ENCODE measurements at places on chromosomes 7 and 10.
A peak's percentile ranks its signal among the peaks of the same experiment; 100 is the strongest.

DNA sequence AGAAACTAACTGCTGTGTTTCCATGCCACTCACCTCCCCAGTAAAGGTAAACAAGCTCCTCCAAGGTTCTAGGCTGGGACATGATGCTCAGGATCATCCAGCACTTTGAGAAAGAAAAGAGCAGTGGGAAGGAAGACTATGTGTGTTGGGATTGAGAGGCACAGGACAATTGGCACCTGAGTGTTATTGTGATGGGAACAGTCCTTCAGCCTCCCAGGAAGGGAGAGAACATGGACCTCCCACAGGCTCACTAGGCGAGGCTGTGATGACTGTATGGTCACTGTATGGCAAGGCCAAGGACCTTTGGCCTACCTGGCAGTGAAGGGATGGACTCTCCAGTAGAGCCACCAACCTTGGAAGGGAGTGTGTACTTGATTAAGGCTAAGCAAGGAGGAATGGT is 123.2 kb upstream of the UNC5B start:
- no peak for DNase-seq

DNA sequence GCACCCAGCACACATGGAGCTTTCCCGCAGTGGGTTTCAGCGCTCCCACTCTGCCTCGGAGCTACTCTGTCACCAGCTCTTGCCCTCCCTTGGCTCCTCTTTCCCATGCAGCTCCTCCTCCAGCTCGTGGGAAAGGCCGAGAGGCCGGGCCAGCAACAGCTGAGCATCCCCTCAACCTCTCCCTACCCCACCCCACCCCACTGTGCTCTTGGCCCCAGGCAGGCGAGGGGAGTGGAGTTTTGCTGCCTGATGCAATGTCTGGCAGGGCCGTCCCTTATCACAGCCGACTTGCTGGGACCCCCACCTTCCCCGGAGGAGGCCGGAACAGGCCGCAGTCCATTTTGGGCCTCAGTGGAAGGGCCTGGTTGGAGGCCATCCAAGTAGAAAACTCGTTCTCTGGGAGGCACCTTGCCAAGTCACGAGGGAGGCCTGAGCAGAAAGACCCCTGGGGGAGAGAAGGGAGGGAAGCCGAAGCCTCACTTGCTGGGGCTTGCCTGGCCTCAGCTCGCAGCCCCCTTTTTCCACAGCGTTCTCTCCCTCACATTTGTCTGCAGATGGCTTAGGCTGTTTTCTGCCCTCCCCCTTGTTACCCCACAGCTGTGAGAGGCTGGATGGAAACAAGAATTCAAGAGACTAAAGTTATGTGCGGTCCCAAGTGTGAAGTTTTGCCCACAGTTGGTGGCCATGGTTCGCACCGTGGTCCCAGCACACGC is 35.3 kb downstream of the CHST3 start:
- DNase-seq = no peak

- no peak for DNase-seq
Measured at GRCh38 chr7:27071622-27072390, 24.0 kb downstream of the HOXA1 start.

DNA sequence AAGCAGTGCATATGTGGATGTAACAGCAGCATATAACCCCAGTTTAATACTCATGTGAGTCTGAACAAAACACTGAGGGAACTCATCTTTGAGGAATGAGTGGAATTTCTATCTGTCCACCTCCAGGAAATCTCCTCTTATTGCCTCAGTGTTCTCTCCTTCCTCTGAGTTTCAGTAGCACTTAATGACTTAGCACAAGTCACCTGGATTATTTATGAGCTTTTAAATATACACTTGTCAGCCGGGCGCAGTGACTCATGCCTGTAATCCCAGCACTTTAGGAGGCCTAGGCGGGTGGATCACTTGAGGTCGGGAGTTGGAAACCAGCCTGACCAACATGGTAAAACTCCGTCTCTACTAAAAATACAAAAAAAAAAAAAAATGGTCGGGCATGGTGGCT is 4.3 kb downstream of the LRRC20 start:
- no peak for DNase-seq

GRCh38 chr7:16210171-16210570 is 211.2 kb downstream of the CRPPA start:
- no peak for DNase-seq

DNA sequence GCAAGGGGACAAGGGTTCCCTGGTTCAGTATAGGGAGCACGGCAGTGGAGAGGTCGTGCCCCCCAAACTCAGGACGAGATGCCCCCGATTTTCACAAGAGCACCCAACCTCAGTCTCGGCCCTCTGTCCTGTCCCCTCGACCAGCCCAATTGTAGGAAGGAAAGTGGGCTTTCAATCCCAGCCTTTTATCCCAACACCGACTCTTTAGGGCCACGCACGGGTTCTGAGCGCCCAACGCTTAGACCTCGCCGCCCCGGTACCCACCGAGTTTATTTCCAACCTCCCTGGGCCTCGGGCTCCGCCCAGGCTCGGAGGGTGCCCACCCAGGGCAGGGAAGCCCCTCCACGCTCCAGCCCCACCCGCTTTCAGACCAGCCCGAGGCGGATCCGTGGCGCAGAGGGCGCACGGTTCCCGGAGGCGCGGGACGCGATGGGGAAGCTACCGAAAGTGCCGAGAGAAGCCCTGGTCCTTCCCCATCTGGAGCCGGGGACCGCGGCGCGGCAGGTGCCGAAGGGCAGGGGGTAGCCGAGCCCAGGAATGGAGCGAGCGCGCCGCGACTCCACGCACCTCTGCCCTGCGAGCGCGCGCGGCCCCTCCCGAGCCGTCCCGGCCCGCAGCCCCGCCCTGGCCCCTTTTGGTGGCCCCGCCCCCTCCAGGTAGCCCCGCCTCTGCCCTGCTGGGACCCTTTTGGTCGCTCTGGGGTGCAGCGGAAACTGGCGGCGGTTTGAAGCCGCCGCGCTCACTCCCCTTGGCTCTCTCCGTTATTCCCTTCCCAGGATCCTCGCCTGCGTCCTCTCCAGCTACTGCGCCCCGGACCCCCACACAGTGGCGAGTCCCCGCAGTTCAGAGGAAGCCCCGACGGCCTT is 20.4 kb downstream of the GRID2IP start:
- DNase-seq = peak; percentile 48

DNA sequence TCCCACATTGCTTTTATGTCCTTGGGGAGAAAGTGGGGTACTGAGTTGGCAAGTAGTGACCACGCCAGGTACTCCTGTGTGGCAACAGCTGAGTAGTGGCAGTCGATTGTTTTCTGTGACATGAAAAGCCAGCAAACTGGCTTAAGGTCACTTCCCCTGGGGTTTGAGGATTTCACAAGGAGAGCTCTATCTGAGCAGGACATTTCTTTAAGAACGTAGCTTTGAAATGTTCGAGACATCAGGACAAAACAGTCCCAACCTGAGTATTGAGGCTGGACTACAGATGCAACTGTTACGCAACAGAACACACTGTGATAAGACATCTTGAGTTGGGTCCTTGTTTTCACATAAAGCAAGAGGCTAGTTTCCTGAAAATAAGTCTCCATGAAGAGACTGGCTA is 146.7 kb upstream of the KLF14 start:
- no peak for DNase-seq

DNA sequence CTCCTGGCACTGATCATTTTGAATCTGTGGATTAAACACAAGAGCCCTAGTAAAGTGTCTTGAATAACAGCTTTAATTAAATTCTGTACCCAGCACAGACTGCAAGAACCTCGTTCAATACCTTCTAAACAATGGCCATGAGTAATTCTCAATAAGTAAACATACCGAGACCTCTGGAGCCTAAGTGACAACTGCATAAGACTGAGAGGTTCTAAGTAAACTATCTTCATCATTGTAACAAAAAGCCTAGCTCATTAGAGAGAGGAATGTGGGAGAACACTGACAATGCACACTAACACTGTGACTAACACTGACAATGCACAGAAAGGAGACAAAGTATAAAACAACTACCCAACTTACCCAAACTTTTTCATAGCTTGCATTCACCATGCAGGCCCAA is 117.4 kb downstream of the ELAPOR2 start:
- no peak for DNase-seq
